ENCODE measurements at places on chromosomes 3 and 15.

- DNase-seq = no peak
Measured at GRCh38 chr15:64717130-64717529, 58.3 kb downstream of the RBPMS2 start.

DNA sequence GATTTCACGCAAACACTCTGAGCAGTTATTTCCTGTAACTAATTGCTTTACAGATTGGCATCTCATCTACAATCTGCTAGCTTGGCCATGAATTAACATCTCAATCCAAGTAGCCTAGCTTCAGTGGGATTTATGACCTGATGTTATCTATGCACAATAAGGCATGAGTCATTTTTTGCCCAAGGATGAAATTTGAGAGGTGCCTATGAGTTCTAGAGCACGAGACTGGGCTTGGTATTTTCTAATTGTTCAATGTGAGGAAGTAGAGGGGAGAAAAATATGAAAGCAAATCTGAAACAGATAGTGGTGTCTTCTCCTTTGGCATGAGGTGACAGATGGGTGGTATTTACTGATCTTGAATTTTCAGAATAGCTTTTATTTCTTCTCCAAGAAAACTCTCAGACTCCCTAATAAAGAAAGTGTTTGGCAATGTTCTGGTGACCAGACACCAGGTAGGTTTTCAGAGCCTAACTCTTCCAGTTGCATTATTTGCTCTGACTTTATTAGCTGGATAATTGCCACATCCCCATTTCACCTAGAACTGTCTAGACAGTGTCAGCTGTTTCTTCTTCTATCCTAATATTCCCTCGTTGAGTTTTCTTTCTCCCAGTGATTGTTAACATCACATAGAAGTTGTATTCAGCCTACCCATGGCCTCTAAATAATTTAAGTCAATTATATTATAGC lies 301.0 kb upstream of the UMPS start:
- DNase-seq = no peak

- no peak for DNase-seq
Measured at GRCh38 chr3:178336336-178336735, 199.9 kb upstream of the KCNMB2 start.

DNA sequence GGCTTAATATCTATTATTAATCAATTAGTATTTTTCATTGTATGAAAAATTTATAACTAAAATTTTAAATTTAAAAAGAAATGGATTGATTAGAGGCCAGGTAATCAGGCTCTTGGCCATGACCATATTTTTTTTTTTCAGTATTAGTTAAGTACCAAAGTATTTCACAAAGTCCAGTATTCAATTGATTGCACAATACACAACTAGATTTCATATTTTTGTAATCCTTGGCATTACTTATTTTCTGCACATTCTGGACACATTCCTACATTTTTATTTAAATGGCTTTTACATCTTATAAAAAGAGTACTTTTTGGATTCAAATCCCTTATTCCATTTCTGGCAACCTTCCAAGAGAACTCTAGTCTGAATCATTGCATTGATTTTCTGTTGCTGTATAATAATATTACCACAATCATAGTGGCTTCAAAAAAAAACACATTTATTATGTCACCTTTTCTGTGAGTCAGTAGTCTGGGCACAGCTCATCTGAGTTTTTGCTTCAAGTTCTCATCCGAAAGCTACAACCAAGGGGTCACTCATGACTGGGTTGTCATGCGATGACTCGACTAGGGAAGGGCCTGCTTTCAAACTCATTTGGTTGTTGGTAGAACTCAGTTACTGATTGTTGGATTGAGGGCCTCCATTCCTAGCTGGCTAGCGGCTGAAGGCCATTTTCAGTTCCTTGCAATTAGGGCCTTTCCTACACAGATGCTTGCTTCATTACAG lies 90.7 kb downstream of the CNTN6 start:
- DNase-seq = no peak

DNA sequence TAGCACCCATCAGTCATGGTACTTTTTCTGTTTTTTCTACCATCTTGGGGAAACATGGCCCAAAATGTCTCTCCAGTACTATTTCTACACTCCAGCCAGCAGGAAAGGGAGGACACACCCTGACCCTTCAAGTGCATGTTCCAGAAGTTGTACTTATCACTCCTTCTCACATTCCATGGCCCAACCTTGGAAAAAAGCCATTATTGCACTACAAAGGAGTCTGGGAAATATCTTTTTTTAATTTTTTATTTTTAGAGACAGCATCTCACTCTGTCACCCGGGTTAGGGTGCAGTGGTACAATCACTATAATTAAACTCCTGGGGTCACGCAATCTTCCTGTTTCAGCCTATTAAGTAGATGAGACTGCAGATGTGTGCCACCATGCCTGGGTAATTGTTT lies 100.0 kb upstream of the PPP2R3A start:
- DNase-seq = no peak

DNA sequence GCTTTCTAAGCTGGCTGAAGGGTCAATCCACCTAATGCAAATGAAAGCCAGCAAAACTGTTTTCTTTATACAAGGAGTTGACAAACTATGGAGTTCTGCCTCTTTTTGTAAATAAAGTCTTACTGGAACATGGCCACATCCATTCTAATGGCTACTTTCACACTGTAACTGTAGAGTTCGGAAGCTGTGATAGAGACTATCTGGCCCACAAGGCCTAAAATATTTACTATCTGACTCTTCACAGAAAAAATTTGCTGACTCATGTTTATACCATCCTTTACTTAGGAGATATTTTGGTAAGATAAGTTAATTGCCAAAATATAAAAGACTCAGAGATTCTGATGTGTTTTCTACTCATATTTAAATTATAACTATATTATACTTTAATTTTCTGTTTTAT lies 93.7 kb upstream of the GK5 start:
- DNase-seq = no peak

- no peak for DNase-seq
Measured at GRCh38 chr15:39018966-39019365, 454.4 kb upstream of the RASGRP1 start.

DNA sequence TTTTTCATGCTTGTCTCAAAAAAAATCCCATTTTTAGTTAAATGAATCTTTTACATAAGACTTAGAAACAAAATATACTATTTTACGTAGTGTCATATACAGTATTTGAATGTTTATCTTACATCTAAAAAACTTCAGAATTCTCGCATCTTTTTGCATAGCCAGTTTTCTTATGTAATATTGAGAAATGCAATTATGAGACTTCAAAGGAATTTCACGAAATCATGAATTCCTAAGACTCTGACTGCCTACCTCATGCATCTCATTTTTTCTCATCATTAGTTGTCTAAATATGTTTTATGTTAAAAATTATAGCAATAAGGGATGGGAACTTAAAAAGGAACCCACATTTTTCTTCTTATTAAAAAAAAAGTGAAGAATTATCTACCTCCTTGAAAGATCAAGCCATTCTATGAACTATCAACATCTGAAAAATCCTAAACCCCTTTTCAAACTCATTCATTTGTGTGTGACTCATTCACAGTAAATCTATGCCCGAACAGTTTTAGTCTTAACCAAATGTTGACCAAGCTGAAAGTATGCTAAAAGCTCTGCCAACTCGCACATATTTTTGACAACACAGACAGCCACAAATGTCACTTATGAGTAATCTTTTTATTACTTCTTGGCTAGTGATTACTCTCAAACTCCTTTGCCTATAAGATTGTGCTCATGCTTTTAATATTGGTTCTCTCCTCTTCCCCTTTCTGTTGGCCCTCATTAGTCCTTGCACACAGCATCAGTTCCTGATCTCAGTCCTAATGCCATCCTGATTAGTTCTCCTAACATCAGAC lies 115.9 kb downstream of the DCLK3 start:
- no peak for DNase-seq

DNA sequence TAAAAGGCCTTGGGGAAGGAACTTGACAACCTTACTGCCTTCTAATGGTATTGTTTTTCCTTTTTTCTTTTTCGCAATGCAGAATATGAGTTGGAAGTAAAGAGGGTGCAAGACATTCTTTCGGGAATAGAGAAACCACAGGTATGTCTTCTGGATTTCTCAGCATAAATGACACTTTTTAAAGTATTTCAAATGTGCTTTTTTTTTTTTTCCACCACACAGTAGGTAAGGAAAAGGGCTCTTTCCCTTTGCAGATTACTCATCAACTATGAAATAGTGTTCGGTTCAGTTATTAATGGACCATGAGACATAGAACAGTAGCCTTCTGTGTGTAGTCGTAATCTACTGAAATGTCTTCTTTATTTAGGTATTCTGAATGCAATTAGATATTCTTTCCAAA lies 162.4 kb downstream of the GHSR start:
- DNase-seq = no peak

DNA sequence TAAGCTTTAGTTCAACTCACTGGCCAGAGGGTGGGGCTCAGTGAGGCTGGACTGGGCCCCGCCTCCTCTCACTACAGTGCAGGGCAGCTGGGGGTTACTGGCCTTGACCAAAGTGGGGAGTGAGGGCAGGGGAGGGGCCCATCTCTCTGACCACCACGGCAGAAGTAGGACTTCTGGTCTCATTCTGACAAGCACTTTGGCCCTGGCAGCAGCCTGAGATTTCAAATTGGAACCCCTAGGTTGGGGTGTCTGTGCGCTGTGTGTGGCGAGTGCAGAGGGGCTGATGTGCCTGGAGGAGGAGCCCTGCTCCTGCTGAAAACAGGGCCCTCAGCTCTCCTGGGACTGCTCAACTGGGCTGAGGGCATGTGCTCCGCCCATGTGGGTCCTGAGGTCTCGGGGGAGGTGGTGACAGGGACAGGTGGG lies 60.3 kb upstream of the RPL32 start:
- DNase-seq = no peak
